NCI-H146 (cell line): ENCODE measurements at places on chromosomes 1 and 21.

- no peak for DNase-seq
Measured at GRCh38 chr1:96425382-96426129, 296.0 kb upstream of the PTBP2 start.

- no peak for DNase-seq
Measured at GRCh38 chr1:228465141-228465540, 22.0 kb upstream of the RNF187 start.

- peak; percentile 5 for DNase-seq
Measured at GRCh38 chr1:15508700-15509487, 15.1 kb downstream of the CASP9 start.

GRCh38 chr1:199914546-199914945 lies 113.0 kb upstream of the NR5A2 start:
- DNase-seq: no peak

- DNase-seq: no peak
Measured at GRCh38 chr1:201602413-201603265, 63.7 kb downstream of the NAV1 start.

- DNase-seq: no peak
Measured at GRCh38 chr1:38865112-38865715, 5.6 kb upstream of the RRAGC start.

DNA sequence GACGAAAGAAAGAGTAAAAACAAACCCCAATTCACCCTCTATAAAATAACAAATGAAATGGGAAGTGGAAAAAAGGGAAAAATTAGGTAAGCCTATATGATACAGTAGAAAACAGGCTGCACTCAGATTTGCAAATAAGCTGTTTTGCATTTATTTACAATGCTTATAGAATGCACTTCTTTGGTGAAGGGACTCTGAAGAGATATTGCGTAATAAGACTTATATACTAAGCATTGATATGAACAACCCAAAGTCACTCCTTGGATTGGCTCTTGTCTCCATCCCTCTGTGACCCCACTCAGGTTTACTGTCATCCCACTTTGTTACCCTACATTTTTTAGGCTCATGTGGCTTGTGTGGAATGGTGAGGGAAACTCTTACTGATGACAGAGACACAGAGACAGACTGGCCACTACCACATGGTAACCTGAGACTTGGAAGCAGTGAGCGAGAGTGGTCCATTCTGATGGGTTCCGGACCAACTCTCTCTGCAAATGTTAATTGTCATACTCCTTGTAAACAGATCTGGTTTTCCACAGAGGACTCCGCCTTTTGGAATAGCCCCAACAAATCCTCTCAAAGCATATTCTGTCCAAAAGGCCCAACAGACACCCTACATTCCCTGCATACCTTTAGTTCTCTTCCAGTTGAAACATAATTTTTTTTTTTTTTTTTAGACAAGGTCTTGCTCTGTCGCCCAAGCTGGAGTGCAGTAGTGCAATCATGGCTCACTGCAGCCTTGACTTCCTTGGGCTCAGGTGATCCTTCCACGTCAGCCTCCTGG lies 11.0 kb downstream of the GSTM5 start:
- no peak for DNase-seq

GRCh38 chr1:158199849-158200248 lies 19.2 kb downstream of the CD1D start:
- DNase-seq: no peak

GRCh38 chr1:211935448-211935970 lies 99.8 kb downstream of the INTS7 start:
- DNase-seq: no peak
